ENCODE measurements at places on chromosomes 11 and 22. TPM values are rescaled to one million over a fixed set of nuclear protein-coding genes. Genes with fewer than 3 reads are reported as not detected.

- H3K4me3 ChIP-seq: no peak overlapping the region
- H3K27me3 ChIP-seq: no peaks in the 10 kb centered on the region
- H3K36me3 ChIP-seq: no peaks in the 10 kb centered on the region
- DNase-seq: no peak
- no peaks in the 10 kb centered on the region for H3K4me1 ChIP-seq
- H3K27ac ChIP-seq: no peak overlapping the region
These were observed 1400.8 kb upstream of the TENM4 start for GRCh38 chr11:80841675-80842074.

Gene TESMIN
- total RNA-seq: 5.3 TPM

- no peak overlapping the region for H3K27ac ChIP-seq
- no peak overlapping the region for H3K4me3 ChIP-seq
- H3K27me3 ChIP-seq: no peaks in the 10 kb centered on the region
- H3K36me3 ChIP-seq: no peaks in the 10 kb centered on the region
- DNase-seq: no peak
These were observed 540.3 kb upstream of the LUZP2 start for GRCh38 chr11:23956586-23956985.

Gene KRTAP5-8
- total RNA-seq: not detected

Gene MRGPRF
- 8.2 TPM for total RNA-seq

Gene SEPTIN3
- 0.49 TPM for total RNA-seq

Gene ZNRF3
- 6.6 TPM for total RNA-seq

Data from esophagus squamous epithelium (tissue), 5 donors.